Body of pancreas (tissue), 4 donors: ENCODE measurements at places on chromosomes 2 and 18.

DNA sequence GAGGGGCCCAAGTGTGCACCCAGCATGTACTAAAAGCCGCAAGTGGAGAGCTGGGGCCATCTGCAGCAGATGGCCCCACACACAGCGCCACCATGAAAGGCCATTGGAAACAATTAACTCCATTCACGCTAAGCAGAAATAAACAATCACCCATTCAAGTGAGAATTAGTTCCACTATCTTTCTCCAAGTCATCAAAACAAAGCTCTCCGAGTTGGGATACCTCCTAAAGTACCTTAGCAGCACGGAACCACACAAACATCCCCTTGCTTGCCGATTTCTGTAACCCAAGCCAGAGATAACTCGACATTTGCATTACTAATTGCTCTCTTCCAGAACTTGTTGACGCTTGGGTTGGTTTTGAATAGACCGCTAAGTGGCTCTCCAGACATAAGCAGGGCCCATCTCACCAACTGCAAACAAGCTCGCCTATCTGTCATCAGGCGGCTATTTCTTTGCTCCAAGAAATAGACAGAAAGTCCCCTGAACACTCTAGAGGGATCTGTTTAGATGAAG, 840.6 kb upstream of the SALL3 start:
- DNase-seq = no peak

DNA sequence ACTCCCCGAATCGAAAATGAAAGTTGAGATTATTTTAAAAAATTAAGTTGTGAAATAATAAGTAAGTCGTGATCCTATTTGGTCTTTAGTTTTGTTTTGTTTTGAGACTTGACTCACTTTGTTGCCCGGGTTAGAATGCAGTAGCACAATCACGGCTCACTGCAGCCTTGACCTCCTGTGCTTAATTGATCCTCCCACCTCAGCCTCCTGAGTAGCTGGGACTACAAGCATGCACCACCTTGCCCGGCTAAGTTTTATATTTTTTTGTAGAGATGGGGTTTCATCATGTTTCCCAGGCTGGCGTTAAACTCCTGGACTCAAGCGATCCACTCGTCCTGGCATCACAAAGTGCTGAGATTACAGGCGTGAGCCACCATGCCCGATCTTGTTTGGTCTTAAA, 326.2 kb downstream of the MYCN start:
- no peak for DNase-seq

GRCh38 chr2:39705638-39706037, 39.9 kb downstream of the TMEM178A start:
- no peak for DNase-seq

DNA sequence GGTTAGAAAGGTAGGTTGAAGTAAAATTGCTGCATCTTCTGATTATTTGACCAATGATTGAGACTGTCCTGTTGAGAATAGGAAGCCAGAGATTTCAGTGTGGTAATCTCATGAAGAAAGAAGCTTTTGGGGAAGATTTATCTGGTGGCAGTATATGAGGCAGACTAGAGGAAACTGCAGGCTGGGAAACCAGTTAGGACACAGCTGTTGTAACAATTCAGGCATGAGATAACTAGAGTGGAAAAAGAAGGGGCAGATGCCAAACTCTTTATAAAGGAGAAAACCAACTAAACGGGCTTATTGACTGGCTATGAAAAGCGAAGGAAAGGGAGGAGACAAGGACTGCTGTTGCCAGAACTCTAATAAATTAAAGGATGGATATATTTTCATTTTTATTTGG, 155.6 kb downstream of the TTC27 start:
- no peak for DNase-seq

DNA sequence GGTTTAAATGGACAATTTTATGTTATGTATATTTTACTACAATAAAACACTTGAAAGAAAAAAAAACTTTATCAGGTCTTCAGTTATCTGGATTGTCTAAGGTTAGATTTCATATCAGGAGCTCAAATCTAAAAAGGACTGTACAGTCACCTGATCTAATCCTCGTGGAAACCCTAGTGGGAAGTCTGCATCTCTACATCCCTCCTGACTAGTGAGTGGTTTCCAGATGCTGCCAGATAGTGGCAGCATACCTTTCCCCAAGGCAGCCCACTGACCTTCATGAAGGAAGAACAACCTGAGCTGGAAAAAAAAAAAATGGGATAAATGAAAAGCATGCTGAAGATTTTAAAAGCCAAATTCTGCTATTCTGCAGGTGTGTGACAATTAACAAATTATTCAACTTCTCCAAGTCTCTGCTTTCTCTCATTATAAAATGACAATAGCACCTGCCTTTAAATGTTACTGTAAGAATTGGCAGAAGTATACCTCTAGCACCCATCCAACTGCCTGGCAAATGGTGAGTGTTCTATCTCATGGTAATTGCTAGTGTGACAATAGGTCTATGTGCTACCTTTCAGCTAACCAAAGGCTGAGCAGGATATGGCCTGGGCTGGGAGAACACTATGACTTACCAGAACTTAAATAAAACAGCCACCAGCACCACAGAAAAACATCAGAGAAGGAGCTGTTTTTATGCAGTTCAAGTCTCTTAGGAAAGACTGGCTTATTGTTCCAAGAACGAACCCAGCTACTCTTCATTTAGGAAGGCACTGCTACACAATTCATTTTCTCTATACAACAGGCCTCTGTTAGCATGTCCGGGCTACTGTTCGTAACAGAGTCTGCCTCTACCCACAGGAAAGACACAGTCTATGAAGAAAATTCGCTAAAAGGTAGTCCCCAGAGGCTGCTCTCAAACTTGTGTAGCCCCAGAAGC, 8.6 kb downstream of the CLASP1 start:
- no peak for DNase-seq

DNA sequence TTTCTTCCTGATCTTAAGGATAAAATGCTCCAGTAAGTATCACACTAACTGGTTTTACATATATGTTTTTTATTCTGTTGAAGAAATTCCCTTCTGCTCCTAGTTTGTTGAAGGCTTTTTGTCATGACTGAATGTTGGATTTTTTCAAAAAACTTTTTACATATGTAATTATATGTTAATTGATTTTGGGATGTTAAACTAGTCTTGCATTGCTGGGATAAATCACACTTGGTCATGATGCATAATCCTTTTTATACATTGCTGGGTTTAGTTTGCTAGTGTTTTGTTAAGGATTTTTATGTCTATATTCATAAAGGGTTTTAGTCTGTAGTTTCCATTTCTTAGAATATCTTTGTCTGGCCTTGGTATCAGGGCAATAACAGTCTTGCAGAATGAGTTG, 65.6 kb upstream of the TXNDC2 start:
- DNase-seq = no peak

GRCh38 chr2:217836901-217837491, 165.8 kb downstream of the TNS1 start:
- peak; percentile 60 for DNase-seq

DNA sequence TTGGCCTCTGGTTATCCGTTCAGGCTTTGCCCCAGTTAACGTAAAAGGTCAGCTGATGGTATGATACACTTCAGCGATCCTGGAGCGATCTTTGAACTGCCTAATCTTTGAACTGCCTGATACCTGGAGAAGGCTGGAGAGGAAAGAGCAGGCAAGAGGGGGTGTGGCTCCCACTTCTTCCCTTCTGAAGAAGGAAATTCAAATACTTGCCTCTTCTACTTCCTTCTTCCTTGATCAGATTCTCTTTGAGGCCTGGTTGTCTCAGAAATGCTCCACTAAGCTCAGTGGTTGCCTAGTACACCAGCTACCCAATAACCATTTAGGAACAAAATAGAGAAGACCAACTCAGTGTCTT, 619 bp downstream of the GALM start:
- peak; percentile 43 for DNase-seq

- DNase-seq = no peak
These were observed 810.1 kb upstream of the ZEB2 start for GRCh38 chr2:145329971-145330370.

- DNase-seq = no peak
These were observed 817.4 kb upstream of the ACVR2A start for GRCh38 chr2:147027436-147027835.

DNA sequence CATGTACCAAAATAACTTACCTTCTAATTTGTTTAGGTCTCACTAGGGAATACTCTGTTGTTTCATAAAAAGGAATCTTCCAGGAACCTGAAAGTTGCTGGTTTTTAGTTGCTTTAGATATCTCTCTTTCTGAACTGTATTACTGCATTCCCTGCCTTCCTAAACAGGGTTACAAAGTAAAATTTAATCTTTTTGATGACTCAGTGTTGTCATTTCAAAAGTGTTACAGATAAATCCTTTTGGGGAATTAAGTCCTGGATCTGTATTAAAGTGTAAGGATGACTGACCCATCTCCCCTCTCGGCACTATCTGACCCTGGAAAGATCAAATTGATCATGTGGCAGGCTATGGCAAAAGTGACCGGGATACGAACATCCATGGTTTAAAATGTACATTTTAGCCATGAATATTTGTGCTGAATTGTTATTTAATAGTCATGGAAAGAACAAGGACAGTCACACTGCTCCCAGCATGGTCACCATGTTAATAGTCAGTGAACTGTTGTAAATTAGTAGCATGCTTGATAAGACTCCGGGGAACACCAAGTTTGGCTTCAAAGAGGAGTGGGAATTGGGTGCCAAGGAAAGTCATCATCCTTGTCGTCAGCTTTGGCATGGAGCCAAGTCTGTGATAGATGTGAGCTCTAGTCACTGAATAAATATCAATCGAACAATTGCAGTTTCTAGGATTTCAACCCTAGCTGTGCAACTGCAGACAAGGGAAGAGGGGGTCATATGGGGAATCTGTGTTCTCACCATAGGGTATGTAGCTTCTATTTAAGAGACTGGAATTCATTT, 4.2 kb downstream of the PLEKHA3 start:
- peak; percentile 68 for DNase-seq

DNA sequence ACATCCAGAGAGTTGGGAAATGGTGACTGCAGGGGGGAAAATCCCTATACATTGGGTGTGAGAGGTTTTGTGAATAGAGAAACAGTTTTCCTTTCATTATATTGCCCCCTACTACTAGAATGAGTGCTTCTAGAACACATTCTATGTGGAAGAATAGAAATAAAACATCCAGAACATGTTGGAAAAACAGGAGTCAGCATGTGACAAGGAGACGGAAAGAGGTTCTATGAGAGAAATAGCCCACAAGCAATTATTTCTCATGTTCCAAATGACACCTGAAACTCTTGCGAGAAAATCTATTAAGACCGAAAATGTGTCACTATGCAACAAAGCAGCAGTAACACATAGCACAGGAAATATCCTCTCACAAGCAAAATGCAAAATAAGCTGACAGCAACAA, 202.7 kb upstream of the SPOPL start:
- no peak for DNase-seq

DNA sequence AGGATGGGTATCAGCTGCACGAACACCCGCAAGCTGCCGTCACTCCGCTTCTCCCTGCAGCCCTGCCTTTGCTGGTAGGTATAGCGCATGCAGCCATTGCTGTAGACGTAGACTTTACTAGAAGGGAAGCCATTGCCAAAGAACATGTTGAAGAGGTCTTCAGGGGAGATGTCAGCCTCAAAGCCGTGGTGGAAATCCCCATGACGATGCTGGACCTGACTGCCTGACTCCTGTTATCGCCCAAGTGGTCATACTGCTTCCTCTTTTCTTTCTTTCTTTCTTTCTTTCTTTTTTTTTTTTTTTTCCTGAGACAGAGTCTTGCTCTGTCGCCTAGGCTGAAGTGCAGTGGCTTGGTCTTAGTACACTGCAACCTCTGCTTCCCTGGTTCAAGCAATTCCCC, 68.7 kb upstream of the SPRED2 start:
- DNase-seq = no peak

GRCh38 chr2:188367164-188367563, 75.5 kb downstream of the GULP1 start:
- DNase-seq = peak; percentile 25

- no peak for DNase-seq
These were observed 3.2 kb downstream of the STK17B start for GRCh38 chr2:196168181-196168580.

DNA sequence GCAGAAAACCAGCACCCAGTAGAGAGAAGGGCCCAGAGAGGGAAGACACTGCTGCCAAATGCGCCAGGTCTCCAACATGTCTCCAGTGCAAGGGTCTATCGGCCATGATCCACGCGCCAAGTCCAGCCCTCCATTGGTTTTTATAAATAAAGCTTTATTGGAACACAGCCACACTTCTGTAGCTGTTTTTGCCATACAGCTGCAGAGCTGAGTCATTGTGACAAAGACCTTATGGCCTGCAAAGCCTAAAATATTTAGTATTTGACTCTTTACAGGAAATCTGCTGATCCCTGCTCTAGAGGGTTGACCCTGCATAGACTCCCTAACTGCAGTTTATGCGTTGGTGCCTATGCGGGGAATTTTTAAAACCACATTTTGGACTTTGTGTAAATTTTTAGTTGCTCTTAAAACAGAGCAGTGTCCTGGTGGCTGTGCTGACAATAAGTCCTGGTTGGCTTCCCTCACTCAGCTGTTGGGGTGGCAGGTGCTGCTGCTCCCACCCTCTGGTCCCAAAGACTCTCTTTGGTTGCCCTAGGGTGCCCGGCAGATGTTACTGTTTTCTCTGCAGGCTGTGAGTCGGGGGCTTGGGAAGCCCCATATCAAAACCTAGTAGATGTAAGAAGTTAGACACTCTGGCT, 154.9 kb downstream of the CTIF start:
- no peak for DNase-seq

- DNase-seq = no peak
These were observed 91.4 kb downstream of the TRIB2 start for GRCh38 chr2:12807907-12808810.

DNA sequence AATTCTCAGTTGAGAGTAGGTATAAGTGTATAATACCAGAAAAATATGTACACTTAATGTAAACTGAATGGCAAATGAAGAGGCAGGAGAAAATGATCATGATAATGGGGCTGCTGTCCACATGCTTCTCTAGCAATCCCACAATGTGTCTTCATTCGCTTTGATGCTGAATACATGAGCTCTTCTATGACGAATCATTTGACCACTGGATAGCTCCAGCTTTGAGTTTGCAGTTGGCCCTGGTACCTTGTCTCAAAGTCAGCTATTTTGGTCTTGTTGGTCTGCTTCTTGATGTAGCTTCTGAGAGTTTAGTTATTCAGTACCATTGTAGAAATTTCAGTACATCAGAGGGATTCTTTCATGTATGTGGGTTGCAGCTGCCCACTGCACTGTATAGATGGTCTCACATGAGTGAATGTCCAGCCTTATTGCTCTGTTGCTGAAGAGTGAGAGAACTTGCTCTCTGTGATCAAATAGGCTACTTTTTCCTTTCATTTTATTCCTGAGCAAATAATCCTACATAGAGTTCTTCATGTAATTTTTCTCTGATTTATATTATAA, 105.1 kb downstream of the TTC27 start:
- DNase-seq = no peak

GRCh38 chr2:156505696-156506095, 69.5 kb downstream of the GPD2 start:
- no peak for DNase-seq

DNA sequence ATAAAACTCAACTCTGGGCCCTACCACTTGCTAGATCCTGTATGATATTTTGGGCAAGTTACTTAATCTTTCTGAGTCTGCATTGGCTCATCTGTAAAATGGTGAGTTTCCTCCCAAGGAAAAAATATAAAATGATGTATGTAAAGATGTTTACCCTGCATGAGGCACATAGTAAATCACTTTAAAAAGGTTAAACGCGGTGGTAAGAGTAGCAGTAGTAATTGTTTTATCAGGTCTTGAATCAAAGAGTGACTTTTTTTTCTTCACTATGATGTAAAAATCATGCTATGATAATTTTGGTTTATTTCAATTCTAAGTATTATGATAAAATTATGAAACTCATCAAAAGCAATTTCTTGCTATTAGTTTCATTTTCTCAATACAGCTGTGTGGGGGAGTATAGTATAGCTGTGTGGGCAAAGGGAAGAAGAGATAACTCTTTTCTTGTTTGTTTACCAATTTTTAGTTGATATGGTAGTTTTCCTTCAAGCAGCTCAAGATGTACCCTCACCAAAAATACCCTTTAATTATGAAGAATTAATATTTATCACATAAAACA, 10.7 kb downstream of the ARHGAP15 start:
- DNase-seq = no peak
